ENCODE measurements at places on chromosomes 7 and 10.

GRCh38 chr10:102600816-102601215 lies 43.5 kb upstream of the TRIM8 start:
- no peak for DNase-seq

- no peak for DNase-seq
Measured at GRCh38 chr10:11594589-11595394, 16.7 kb downstream of the USP6NL start.

GRCh38 chr10:43282881-43283280 lies 16.0 kb upstream of the RASGEF1A start:
- DNase-seq: no peak

- no peak for DNase-seq
Measured at GRCh38 chr7:105693576-105693975, 112.3 kb upstream of the EFCAB10 start.

DNA sequence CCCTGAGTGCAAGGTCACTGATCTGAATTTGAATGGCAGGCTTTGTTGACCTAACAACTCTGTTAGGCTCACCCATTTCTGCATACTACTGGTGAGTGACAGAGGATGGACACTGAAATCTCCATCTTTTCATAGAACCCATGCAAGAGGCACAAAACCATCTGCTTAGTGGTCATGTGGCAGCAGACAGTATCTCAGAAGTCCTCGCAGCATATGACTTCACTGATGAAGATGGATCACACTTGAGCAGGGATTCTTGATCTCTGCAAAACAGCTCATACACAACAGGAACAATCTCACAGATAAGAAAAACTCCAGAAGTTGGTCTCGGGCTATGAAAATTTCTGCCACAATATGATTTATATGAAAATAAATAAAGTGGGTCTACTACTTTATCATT lies 487.9 kb downstream of the KCNMA1 start:
- no peak for DNase-seq

GRCh38 chr7:27188386-27189294 lies 3.6 kb upstream of the HOXA11 start:
- DNase-seq: no peak

GRCh38 chr10:33553748-33554571 lies 219.5 kb upstream of the NRP1 start:
- no peak for DNase-seq

DNA sequence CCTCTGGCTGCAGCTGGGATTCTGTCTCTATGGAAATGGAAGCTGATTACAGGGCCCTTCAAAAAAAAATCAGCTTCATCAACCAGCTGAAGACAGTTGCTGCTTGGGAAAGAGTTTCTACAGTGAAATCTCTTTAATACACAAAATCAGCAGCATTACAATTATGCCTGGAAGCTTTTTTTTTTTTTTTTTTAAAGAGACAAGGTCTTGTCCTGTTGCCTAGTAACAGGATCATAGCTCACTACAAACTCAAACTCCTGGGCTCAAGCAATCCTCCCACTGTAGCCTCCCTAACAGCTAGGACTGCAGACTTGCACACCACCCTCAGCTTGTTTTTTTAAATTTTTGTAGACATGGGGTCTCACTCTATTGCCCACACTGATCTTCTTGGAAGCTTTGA lies 94.5 kb downstream of the OR13A1 start:
- no peak for DNase-seq

DNA sequence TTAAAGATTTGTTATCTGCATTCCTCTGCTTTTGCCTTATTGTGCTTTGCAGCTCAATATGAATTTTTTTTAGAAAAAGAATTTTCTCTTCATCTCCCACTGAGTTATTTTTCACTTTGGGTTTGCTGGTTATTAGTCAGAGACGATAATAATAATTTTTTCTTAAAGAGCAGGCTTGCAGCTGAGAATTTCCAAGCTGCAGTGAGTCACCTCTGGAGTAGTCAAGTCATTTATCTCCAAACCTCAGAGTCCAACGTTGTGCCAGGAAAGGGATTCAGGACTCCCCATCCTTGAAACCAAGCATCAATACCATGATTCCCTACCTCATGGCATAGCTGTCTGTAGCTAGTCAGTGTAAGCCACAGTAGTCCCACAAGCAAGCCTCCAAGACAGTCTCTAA lies 15.2 kb upstream of the EGR2 start:
- no peak for DNase-seq

DNA sequence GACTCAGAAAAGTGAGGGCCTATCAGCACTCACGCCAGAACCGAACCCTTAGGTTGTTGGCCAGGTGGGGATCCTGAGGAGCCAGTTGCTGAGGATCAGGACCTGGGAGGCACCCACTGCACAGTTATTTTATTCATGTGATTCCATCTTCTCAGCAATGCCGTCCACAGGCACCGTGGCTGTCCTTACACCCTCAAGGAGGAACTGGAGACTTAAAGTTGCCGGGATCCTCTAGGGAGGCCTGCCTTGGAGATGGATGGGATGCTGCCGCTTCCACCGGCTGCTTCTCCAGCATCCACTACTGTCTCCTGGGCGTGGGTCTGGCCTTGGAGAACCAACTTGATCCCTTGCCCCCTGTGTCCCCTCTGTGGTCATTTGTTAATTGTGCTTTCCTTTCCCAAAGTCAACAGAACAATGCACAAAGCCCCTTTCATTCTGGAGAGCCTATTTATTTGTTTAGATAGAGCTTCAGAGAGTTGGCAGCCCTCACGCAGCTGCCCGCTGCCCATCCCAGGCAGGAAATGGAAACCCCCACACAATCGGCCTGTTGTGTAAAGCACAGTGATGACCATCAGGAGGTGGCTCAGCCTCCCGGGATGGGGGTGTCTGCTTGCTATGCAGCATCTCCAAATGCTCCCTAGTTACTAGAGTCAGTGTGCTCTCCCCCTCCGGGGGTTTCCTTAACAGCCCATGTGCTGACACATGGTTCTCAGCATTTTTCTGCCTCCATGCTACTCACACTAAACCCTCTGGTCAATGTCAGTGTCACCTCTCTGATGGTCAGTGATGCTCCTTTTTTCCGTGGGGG lies 52.9 kb upstream of the IGFBP3 start:
- no peak for DNase-seq

- DNase-seq: no peak
Measured at GRCh38 chr10:95335933-95336699, 45.3 kb upstream of the PDLIM1 start.

GRCh38 chr7:139673762-139674161 lies 104.0 kb downstream of the HIPK2 start:
- no peak for DNase-seq

- no peak for DNase-seq
Measured at GRCh38 chr7:138626846-138627245, 74.3 kb downstream of the SVOPL start.

- DNase-seq: no peak
Measured at GRCh38 chr10:86451604-86451960, 70.0 kb downstream of the WAPL start.

DNA sequence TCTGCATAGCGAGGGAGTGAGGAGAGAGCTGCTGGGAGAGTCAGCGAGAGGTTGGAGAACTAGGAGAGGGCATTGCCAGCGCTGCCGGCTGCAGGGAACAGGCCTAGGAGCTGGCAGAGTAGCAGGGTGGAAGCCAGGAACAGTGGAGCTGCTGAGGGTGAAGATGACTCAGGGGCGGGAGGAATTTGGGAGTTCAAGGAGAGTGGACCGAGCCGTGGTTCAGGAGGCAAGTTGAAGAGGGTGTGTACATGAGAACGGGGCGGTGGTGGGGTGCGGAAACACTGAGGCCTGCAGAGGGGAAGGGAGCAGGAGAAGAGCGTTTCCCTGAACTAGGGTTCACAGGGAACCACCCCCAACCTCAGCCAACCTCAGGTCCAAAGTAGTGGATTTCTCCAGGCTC lies 31.5 kb downstream of the HIF1AN start:
- no peak for DNase-seq

DNA sequence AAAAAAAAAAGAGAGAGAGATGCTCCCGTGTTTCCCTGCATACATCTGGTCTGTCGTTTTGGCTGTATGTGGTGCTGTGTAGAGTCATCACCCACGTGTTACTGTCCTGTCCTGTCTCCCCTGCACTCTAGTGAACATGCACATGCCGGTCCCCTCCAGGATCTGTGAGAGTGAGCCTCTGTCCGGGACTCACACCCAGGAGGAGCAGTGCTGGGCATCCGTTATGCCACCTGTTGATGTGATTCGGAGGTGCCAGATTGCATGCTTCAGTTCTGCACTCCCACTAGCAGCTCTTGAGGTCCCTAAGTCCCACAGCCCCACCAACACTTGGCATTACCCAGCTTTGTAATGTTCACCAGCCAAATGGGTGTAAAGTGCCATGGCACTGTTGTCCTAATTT lies 16.4 kb downstream of the GHRHR start:
- DNase-seq: no peak

DNA sequence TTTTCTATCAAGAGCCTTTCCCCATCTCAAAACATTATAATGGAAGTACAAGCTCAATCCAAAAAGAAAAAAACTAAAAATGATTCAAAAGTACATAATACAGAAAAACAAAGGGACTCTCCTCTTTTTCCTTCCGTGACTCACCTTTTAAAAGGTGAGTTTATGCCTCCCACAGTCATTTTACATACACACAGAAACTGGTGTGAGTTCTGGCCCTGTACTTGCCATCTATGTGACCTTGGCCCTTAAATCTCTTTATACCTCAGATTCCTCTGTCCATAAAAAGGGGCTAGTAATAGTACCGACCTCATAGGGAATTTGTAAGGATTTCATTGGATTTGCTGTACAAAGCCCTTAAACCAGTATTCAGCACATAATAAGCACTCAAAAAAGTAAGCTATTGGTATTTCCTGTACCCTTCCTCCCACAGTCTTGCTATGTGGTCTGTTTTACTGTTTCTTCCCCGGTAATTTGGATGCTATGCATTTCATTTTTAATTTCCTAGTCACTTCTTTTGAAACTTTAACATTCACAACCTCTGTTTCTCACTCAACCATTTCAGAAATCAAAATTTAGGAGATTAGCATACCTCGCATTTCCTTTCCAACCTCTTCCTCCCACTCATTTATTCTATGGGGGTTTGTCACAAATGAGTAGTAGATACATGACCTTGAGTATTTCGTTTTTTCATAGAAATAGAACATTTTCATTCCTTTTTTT lies 39.0 kb downstream of the STK17A start:
- no peak for DNase-seq

DNA sequence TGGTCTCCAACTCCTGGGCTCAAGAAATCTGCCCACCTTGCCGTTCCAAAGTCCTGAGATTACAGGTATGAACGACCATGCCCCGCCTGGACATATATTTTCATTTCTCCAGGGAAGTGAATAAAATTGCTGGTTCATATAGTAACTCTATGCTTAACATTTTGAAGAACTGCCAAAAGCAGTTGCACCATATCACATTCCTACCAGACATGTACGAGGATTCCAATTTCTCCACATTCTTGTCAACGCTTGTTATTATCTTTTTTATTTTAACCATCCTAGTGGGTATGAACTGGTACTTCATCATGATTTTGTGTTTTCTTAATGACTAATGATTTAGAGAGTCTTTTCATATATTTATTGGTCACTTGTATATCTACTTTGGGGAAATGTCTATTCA lies 21.9 kb upstream of the CPN1 start:
- DNase-seq: no peak

DNA sequence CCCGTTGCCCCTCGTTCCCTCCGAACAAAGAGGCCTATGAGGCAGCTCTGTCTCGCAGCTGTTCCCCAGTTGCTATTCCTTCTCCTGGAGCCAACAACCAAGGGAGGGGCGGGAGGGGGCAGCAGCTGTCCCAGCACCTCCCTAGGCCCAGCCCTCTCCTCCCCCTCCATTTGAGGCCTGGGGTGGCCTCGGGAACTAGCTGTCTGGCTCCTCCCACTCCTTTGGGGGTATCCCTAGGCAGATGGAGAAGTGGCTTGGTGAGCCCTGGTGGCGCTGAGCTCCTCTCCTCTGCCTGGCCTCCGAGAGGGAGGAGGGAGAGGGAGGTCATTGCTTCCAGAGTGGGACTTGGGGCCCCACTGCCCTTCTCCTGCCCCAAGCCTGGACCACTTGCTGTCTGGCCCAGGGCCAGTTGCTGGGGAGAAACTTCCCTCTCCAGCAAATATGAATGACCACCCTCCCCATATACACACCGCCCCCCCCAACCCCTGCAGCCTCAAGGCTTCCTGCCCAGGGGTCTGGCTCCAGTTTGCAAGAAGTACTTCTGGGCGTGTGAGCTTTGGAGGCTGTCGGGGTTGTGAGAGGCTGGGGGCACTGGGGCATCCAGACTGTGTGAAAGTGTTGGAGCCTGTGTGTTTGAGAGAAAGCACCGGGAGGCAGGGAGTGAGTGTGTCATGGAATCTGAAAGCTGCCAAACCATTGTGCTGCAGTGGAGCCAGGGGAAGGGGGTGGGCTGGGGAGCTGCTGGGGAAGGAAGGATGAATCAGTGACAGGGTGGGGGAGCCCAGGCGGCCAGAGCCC lies 3.1 kb downstream of the FLNC start:
- DNase-seq: no peak

GRCh38 chr10:5683065-5683464 lies 1.6 kb upstream of the TASOR2 start:
- DNase-seq: no peak

- DNase-seq: no peak
Measured at GRCh38 chr10:103683851-103684250, 171.5 kb downstream of the SH3PXD2A start.

DNA sequence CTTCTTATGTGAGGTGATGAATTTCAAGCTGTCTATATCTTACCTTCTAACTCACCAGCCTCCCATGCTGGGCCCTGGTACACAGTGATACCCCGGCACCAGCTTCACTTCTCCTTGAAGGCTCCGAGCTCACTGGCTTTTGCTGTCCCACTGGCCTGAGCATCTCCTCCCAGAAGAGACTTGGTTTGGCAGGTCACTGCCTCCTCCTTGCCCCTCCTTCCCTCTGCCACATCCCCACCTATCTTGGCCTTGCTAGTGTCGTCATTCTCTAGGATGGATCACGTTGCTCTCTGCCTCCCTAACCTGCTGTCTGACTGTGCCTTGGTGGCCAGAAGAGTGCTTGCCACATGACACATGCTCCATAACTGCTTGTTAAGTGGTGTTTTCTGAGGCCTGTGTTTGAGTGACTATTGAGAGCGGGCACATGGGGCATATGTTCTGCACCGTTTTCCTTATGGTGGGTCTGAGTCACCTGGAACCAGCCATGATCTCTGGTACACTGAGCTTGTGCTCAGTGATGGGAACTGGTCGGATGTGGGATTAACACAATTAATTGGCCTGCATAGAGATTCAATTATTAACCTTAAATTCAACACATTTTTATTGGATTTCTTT lies 86.5 kb downstream of the TMEM178B start:
- no peak for DNase-seq

- no peak for DNase-seq
Measured at GRCh38 chr10:3955493-3955892, 170.5 kb upstream of the KLF6 start.
